Activated T-helper 17 cell treated with anti-CD3 and anti-CD28 coated beads, Interleukin-2, amount 50 U/mL, for 72 hours (primary cell): ENCODE measurements at places on chromosomes 2 and 18. TPM values are rescaled to one million over a fixed set of nuclear protein-coding genes. Genes with fewer than 3 reads are reported as not detected.

GRCh38 chr18:7207366-7207915 is 23.4 kb upstream of the LRRC30 start:
- ATAC-seq = no peak

GRCh38 chr2:7075834-7076233 is 158.6 kb downstream of the RNF144A start:
- no peak for ATAC-seq

DNA sequence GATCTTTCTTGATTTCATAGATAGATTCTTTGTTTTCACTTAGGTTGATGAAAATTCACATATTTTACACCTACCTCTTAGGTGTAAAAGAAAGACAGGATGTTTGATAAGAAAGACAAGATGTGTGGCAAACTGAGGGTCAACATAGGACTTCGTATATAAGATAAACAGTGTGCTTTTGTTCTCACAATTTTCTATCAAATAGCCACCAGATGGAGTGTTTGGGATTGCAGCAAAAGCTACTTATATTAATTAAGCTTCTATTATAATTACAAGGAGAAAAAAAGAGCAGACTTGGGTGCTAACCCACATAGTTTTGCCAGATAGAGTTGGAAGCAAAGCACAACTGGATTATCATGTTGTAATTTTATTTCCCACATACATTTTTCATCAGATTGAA is 232.9 kb downstream of the CDH7 start:
- no peak for ATAC-seq

RALB gene
- 77.4 TPM for total RNA-seq
